ENCODE measurements at places on chromosomes 5 and 9. TPM values are rescaled to one million over a fixed set of nuclear protein-coding genes. Genes with fewer than 3 reads are reported as not detected.

DNA sequence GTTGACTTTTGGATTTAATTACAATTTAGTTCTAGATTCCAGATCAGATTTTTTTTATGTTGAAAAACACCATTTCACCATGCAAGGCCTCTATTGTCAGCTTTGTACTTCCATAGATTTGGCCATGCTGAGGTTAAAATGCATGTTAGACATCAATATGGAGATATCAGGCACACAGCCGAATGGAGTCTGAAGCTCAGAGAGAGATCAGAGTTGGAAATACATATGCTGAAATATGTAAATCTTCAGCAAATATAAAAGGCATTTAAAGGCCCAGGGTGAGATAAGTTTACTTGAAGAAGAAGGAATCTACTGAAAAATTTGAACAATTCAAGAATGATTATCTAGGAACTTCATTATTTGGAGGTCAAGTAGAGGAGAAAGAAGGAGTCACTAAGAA lies 139.6 kb downstream of the CHSY3 start:
- H3K27ac ChIP-seq = no peak overlapping the region
- H3K4me1 ChIP-seq = no peaks in the 10 kb centered on the region
- no peaks in the 10 kb centered on the region for H3K27me3 ChIP-seq
- H3K36me3 ChIP-seq = no peaks in the 10 kb centered on the region
- H3K4me3 ChIP-seq = no peak overlapping the region

Gene NR6A1
- total RNA-seq = 0.28 TPM

GRCh38 chr5:156444753-156445291 lies 117.9 kb downstream of the SGCD start:
- peaks cover 14% of the 10 kb centered on the region for H3K27me3 ChIP-seq
- H3K27ac ChIP-seq = no peak overlapping the region
- H3K36me3 ChIP-seq = no peaks in the 10 kb centered on the region

- H3K4me3 ChIP-seq = no peak within 1 kb of the TSS
- DNase-seq = peak; percentile 78
- no peaks in the 10 kb centered on the region for H3K36me3 ChIP-seq
- peaks cover 15% of the 10 kb centered on the region for H3K4me1 ChIP-seq
- peak within 1 kb of the TSS; percentile 61 for H3K27ac ChIP-seq
- no peaks in the 10 kb centered on the region for H3K27me3 ChIP-seq
These were observed at the start of gene ADAMTS6 for GRCh38 chr5:65481635-65482295. Gene ADAMTS6, minus strand, starts transcription at chr5:65481920. Its CDS starts 8,247 bp downstream, at chr5:65473673.

Gene WDR31
- total RNA-seq = 1.4 TPM

Gene CDK9
- 115 TPM for total RNA-seq

Gene SCGB3A2
- not detected for total RNA-seq

Gene C5orf52
- not detected for total RNA-seq

GRCh38 chr5:42614509-42614908 lies 142.1 kb upstream of the CCDC152 start:
- H3K27me3 ChIP-seq = peaks cover 28% of the 10 kb centered on the region
- DNase-seq = no peak
- H3K27ac ChIP-seq = no peak overlapping the region
- no peaks in the 10 kb centered on the region for H3K36me3 ChIP-seq
